ENCODE measurements at places on chromosomes 16 and 17.

DNA sequence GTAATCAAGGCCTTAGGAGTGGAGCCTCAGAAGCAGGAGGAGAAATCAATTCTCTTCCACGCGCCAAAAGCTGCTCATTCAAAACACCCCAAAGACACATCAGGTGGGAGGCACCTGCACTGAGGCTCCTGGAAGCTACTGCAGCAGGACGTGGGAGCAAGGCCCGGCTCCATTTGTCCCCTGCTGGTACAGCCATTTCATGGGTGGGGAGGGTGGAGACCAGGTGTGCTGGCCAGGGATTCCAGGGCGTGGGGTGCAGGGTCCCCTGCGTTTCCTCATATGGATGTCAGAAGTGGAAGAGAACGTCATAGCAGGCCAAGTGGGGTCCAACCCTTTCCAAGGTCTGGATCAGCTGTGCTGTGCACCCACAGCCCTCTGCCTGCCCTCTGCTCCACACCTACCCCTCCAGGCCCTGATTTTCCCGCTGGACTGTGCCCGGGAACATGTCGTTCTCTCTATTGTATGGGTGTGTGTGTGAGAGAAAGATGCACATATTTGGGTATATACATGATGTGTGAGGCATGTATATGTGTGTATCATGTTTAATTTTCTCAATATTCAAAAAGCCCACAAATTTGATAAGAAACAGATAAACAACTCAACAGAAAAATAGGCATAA lies 39.2 kb upstream of the CBX4 start:
- DNase-seq, result no peak

- DNase-seq, result no peak
Observed at GRCh38 chr17:55435408-55435807, 13.8 kb upstream of the MMD start.

DNA sequence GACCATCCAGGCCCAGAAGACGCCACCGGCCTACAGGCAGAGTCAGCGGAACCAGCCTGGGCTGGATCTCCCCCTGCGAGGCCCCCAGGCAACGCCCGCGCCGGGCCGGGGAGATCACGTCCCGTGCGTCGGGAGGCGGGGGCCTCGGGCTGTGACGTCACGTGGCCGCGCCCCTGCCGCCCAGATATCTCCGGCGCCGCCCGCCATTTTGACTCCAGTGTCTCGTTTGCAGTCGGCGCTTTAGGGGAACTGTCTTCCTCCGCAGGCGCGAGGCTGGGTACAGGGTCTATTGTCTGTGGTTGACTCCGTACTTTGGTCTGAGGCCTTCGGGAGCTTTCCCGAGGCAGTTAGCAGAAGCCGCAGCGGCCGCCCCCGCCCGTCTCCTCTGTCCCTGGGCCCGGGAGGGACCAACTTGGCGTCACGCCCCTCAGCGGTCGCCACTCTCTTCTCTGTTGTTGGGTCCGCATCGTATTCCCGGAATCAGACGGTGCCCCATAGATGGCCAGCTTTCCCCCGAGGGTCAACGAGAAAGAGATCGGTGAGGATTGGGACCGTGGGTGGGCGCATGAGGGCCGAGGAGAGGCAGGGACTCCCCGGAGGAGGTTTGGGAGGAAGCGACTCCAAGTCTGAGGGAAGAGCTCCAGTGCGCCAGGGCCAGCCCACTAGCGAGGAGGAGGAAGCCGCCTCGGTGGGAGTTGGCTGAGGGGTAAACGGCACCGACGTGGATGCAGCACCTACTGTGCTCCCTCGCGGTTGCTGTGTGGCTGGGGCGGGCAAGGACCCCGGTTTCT lies at the start of gene WSB1:
TSS of gene WSB1 (plus strand) at position 217 of the 791 bp plus-strand sequence. CDS start at position 499, 282 bp downstream.
- peak; percentile 85 for DNase-seq

DNA sequence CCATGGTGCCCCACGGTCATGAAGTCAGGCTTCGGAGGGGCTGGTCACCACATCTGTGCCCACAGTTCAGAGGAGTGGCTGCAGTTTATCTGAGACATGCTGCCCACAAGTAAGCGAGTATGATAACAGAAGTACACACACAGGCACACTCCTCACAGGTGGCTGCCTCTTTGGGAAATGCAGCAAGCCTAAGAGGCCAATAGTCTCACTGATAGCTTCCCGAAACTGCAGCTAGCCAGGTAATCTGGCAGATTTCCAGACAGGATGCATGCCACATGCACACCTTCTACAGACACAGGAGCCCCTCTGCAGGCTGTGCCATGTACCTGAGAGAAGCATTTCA lies 12.6 kb upstream of the GFOD2 start:
- DNase-seq, result no peak

DNA sequence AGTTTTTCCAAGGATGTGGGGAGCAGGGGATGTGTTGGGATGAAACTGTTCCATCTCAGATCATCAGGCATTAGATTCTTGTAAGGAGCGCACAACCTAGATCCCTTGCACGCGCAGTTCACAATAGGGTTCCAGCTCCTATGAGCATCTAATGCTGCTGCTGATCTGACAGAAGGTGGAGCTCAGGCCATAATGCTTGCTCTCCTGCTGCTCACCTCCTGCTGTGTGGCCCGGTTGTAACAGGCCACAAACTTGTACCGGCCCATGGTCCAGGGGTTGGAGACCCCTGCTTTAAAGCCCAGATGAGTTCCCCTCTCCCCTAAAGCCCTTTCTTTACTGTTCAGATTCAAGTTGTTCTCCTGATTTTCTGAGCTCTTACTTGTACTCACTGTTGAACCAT lies 44.8 kb downstream of the RNF135 start:
- no peak for DNase-seq

GRCh38 chr17:40364121-40364861 lies at the start of gene GJD3:
Gene GJD3, minus strand, starts transcription at chr17:40364737. Its CDS starts 922 bp downstream, at chr17:40363815.
- no peak for DNase-seq

DNA sequence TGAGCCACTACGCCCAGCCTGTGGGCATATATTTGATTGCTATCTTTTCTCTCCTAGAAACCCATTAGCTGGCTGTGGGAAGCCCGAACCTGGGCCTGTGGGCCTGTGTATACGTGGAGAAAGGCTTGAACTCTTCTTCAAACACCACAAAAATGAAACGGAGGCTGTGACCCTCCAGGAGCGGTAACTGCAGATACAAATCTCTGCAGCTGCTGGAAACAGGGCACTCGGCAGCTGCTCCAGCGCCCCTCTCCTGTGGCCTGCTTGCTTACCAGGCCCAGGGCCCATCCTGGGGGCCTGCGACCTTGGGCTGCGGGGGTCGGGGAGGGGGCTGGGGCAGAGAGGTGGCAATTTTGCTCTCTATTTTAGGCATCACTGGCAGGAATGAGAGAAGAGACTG lies 28.0 kb upstream of the MTSS2 start:
- DNase-seq, result no peak

DNA sequence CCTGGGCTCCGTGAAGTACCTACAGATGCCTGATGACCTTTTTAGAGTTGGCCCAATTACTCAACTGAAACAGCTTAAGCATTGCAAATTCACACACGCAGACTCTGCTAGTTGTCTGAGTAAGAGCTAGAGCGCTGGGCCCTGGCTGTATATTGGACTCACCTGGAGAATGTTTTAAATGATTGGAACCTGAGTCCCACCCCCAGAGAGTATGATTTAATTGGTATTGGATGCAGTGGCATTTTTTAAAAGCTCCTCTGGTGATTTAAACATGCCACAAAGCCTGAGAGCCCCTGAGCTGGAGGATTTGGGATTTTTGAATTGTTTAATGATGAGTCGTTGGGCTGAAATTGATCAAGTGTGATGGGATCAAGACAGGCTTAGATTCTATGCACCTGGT lies 143.9 kb upstream of the SDK2 start:
- no peak for DNase-seq

DNA sequence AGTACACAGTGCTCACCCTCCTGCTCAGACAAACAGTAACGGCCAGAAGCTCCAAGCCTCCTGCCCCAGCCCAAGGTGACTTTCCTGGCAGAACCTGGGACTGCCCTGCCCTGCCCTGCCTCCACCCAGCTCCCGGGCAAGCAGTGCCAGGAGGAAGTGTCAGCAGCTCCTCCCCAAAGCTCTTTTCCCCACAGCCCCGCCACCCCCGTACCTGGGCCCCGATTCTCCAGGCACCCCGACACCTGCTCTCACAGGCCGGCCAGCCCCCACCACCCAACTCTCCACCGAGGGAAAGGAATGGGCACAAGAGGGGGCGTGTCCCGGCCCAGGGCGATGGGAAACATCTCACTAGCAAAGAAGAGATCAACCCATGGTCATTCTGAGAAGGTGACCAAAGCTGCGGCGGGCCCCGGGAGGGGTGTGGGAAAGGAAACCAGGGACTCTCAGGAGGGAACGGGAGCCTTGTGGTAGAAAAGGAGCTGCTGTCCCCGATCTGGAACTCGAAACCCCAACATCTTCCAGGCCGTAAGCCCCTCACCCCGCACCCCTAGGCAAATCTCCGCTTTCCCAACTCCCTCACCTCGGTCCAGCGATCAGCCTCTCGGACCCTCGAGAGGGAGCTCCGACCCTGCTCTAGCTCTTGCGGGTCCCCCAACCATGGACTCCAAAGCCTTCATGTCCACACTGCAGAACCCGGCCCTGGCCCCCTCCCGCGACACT lies 1.2 kb downstream of the BCAR1 start:
- DNase-seq, result no peak

All from activated CD4-positive, alpha-beta T cell treated with anti-CD3 and anti-CD28 coated beads for 24 hours (primary cell).